ENCODE measurements at places on chromosomes 11 and 22. TPM values are rescaled to one million over a fixed set of nuclear protein-coding genes. Genes with fewer than 3 reads are reported as not detected.

GGT5 gene
- total RNA-seq, result 0.54 TPM

LRRC32 gene
- 0.30 TPM for total RNA-seq

MRGPRF gene
- not detected for total RNA-seq

SAA2 gene
- not detected for total RNA-seq

DNA sequence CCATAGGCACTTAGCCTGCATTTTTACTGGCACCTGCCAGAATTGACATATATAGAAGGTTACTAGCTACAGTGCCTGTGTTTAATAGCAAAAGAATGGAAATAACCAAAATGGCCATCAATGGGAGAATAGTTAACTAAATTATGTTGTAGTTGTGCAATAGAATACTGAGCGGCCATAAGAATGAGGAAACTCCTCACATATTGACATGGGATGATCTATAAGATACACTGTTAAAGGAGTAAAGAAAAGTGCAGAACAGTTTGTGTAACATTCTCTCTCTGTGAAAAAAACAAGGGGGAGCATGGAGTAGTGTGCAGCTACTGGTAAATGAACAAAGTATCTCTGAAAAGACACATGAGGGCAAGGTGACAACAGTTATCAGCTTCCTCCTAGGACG lies 21.5 kb downstream of the ARAP1 start:
- no peak for DNase-seq

GRCh38 chr11:45605051-45605450 lies 60.4 kb downstream of the CHST1 start:
- DNase-seq, result no peak

DNA sequence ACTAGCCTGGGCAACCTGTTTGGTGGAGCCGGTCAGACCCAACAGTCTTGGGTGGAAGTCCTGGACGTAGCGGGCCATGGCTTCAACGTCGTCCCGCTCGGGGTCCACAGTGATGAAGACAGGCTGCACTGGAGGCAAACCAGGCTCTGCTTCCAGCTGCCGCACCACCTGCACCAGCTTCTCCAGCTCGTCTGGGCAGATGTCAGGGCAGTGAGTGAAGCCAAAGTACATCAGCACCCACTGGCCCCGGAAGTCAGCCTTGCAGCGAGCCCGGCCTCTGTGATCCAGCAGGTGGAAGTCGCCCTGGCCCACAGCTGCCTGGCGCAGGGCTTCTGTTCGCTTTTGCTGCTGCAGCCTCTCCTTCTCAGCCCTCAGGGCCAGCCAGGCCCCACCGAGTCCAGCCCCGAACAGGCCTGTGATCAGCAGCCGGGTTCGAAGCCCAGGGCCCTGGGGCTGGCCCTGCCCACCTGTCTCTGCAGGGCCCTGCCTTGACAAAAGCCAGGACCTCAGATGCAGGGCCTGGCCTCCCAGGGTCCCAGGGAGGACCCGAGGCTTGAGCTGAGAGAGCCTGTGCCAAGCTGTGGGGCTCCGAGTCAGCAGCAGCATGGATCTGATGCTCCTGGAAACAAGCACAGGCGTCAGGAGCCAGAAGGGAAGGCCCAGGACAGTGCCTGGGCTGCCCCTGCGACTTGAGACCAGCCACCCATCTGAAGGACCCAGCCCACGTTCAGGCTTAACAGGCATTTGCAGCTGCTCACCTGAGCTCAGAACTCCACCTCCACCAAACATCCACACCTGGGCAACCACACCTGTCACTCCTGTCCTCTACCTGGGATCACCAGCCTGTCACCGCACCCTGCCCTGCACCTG lies 1.4 kb downstream of the SCO2 start:
- DNase-seq, result no peak

DNA sequence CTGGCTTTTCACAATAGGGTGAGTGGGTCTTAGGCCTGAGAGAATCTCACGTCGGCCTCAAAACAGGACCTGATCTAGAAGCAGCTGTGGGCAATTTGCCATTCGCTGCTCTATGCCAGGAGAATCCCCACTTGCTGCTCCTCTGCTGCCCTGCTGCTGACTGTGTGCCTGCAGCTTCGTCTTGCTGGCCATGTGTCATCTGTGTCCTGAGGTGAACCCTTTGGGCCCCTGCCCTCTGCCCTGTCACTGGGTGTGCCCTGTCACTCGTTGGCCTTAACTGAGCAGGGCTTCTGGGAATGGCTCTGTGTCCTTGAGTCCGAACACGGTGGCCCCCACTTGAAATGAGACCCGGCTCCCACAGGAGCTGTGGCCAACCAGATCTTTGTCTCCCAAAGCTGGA lies 6.2 kb downstream of the NAA40 start:
- DNase-seq, result no peak

GRCh38 chr11:126186025-126186698 lies 25.3 kb downstream of the RPUSD4 start:
- no peak for DNase-seq
